ENCODE measurements at places on chromosomes 4 and X. TPM values are rescaled to one million over a fixed set of nuclear protein-coding genes. Genes with fewer than 3 reads are reported as not detected.

The FNIP2 gene
- total RNA-seq = 19.8 TPM

The FHDC1 gene
- 0.06 TPM for total RNA-seq

The STAP1 gene
- not detected for total RNA-seq

The POU4F2 gene
- not detected for total RNA-seq

The KLHL8 gene
- 13.4 TPM for total RNA-seq

The MAGEC3 gene
- total RNA-seq = not detected

The SYTL4 gene
- 0.86 TPM for total RNA-seq

The NLGN3 gene
- total RNA-seq = not detected

The AP1S2 gene
- total RNA-seq = 2.4 TPM

The HSFX4 gene
- not detected for total RNA-seq

The NDNF gene
- total RNA-seq = not detected

The TLR6 gene
- not detected for total RNA-seq

The AFM gene
- total RNA-seq = not detected
